Activated CD4-positive, CD25-positive, alpha-beta regulatory T cell (primary cell): ENCODE measurements at places on chromosomes 1 and 21.

- no peak for DNase-seq
These were observed 58.9 kb downstream of the POFUT2 start for GRCh38 chr21:45228656-45229240.

DNA sequence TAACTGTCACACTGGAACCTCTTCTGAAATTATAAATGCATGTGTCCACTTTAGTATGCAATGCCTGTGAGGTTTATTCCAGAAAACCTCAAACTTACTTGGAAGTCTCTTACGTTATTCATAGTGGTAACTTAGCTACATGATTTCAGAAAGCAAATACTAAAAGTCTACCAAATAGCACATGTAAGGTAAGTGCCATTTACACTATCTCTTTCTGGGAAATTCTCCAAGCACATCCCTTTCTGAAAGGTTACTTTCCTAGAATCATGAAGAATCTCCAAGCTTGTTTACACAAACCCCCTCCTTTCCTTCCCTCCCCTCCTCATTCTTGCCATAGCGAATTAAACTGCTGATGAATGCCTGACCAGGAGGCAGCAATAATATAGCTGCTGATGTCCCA is 42.5 kb downstream of the RAB3GAP2 start:
- DNase-seq = no peak

DNA sequence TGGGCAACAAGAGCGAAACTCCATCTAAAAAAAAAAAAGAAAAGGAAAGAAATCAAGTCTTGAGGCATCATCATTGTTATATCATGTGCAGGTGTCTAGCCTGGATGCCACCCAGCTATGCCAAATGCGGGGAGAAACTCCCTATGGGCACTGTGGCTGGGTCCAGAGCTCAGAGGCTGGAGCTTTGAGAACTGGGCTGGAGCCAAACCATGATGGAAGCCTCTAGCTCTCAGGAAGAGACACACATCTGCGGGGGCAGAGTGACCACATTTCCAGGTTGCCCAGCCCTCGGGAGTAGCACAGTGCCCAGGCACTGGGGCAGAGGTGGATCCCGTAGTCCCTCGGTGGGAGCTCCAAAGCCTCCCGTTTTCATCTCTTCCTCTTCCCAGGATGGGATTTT is 58.9 kb downstream of the COL18A1 start:
- no peak for DNase-seq

DNA sequence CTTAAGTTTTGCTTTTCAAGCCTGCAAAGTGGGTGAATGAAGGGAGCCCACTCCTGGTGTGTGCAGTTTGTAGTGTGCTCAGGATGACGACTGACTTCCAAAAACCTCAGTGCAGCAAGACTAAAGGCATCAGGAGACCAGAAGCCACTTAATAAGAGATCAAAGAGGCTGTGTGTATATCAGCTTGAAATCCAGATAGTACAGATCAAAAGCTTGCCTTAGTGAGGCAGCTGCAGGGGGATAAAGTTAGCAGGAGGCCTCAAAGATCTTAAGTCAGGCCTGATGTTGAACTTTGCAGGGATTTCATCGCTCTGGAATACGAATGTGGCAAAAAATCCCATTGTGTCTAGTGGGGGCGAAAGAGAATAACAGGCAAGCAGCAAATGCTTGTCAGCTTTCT is 99.8 kb downstream of the PATJ start:
- no peak for DNase-seq

DNA sequence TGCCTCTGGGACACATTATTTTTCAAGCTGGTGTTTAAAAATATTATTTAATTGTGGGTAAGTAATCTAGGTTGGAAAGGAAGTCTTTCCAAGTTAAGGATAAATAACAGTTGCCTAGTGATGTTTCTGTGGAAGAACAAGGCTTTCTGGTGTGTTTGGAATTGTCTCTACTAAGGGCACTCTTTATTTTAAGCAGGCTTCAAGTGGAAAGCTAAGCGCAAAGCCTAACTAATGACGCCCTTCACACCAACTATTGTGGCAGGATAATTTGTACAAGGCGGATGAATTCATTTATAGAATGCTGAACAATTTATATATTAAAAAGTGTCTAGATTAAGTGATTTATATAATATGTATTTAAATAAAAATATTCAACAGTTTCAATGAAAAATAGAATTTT is 25.1 kb upstream of the RWDD3 start:
- no peak for DNase-seq

DNA sequence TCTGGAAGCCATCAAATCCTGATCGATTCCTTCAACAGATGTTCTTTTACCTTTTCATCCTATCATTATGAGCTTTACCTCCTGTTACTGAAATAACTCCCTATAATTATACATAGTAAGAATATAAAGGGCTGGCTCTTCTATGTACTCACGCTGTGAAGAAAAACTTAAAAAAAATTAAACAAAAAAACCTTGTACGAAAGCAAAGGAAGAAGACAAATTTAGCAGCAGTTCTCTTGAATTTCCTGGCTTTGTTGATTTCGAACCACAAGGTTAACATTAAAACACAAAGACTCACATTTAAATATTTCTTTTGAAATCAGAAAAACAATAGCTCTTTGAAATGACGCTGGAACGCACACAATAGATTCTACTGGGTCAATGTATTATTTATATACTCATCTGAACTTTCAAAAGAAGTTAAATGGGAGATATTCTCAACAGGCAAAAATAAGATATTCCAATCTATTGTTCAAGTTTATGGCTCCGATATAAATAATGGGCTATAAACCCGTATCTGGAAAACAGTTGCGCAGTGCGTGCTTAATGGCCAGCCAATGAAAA is 13.6 kb upstream of the SPEN start:
- no peak for DNase-seq
